NCI-H345 (cell line): ENCODE measurements at places on chromosomes 11 and 22.

- no peak for DNase-seq
Measured at GRCh38 chr11:121439337-121439736, 12.8 kb upstream of the SORL1 start.

DNA sequence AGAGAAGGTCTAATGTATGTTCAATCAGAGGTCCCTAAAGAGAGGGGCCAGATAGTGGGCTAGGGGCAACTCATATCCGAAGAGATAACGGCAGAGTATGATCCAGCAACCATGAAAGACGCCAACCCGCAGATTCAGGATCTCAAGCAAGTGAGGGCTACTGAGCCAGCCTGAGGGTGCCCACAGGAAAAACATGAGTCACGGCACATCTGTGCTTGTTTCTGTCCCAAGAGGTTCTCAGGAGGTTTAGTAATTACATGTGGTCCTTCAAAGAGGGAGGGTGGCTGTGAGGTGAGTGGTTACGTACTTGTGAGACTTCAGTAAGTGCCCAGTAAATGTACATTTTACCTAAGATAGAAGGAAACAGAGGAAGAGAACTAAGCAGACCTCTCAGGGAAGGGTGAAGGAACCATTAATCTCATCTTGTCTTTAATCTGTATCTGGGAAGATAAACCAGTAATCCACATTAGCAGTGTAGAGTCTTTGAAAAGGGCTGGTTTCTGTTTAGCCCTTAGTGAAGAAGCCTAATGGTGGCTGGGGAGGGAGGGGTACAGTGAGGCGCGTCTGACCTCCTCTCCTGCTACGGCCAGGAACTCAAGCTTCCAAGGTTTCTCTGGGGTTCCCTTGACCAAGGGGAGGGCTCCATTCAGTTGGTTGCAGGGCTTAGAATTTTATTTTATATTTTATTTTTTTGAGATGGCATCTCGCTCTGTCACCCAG, 10.2 kb downstream of the SIRT3 start:
- no peak for DNase-seq

DNA sequence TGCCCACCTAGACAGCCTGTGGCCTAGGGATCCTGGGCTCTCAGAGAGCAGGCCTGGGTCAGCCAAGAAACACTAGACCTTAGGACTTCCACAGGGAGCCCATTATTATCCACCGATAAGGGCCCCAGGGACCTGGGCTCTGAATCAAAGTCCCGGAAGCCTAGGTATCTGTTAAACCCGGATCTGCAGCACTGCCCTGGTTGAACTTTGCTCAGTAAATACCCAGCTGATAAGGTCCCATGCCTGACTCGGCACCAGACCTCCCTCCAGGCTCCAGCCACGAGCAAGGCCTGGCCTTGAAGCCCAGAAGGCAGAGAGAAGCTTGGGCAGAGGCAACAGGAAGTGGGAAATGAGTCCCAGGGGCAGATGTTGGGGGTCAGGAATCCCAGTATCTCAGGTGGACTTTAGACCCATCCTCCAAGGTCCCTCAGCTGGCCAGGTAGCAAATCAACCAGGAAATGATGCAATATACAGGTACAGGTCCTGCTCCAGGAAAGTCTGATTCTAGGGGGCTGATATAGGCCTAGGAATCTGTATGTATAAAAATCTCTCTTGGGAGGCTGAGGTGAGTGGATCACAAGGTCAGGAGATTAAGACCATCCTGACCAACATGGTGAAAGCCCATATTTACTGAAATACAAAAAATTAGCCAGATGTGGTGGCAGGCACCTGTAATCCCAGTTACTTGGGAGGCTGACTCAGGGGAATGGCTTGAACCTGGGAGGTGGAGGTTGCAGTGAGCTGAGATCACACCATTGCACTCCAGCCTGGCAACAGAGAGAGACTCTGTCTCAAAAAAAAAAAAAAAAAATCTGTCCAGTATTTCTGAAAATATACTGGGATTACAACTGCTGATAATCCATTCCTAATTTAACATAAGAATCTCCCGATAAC, 18.7 kb downstream of the POU2AF1 start:
- no peak for DNase-seq

DNA sequence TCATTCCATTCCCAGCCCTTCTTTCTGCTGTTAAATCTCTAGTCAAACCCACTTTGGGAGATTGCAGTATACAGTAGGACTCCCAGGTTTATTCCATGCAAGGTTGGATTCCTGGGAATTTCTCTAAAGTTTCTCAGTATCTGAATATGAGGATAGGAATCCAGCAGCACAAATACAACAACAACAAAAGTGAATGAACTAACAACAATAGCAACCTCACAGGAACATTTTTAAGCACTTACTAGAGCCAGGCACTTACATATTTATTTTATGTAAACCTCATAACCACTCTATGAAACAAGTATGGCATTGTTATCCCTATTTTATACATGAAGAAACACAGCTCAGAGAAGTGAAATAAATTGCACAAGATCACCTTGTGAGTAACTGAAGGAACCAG, 1.9 kb downstream of the MMP7 start:
- no peak for DNase-seq

DNA sequence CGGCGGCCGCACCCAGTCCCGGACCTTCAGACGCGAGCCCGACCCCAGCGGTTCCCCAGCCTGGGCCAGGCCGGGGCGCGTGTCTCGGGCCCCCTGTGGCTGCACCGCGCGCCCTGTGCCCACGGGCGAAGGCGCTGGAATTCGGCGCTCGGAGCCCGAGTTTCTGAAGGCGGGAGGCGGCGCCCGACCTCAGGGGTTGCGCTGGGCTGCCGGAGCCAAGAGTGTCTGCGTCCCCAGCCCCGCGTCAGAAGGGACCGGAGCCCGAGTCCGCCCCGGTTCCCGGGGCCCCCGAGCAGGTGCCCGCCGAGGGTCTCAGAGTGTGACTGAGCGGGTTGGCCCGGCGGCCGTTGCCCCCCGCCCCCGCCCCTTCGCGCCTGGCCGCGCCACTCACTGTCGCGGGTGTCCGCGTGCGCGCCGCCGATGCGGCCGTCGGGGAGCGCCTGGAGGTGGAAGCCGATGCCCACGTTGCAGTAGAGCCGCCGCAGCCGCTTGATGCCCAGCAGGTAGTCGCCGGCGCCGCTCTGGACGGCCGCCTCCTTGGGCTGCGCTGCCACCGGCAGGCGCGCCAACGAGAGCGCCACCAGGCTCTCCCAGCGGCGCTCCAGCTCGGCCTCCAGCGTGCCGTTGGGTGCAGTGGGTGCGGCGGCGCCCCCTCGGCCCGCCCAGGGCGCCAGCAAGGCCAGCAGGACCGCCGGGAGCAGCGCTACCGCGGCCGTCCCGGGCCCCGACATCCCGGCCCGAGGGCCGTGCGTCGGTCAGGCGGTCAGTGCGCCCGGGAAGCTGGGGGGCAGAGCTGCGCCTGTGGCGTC, 583 bp downstream of the FGF4 start:
- DNase-seq = no peak

DNA sequence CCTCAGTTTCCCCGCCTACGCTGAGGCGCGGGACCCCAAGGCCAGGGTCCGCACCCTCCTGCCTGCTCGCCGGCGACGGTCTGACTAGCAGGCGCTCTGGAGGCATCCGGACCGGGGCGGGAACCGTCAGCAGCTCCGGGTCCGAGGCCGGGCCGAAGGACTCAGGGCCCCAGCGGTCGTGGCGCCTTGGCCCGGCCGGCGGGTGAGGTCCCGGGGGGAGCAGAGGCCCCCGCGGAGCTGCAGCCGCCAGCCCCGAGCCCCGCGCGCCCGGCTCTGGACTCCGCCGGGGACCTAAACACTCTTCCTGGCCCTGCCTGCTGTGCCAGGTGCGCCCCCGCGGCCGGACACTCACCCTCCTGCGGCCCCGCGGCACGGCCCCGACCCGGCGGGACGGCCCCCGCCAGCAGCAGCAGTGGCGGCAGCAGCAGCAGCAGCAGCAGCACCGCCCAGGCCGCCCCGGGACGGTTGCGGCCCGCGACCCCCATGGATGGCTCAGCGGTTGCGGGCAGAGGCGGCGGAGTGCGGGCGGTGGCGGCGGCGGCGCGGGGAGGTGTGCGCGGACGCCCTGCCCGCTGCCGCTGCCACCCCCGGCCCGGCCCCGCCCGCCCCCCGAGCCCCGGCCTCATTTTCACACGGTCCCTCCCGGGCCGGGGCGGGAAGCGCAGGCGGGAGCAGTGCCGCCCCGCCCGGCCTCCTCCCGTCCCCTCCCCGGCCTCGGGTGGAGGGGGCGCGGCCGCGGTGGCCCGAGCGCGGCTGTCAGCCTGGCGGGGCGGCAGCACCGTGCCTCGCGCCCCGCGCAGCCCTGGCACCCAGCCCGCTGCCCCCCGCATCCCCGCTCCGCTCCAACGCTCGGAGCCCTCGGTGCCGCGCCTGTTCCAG, at the start of gene SCUBE2:
Gene SCUBE2 (minus strand): TSS at position 556 of the 879 bp plus-strand sequence. CDS start 71 bp downstream, at position 485.
- DNase-seq = peak; percentile 17
